Pancreas (tissue), 10 donors: ENCODE measurements at places on chromosomes 3 and 15. TPM values are rescaled to one million over a fixed set of nuclear protein-coding genes. Genes with fewer than 3 reads are reported as not detected.

The TYRO3 gene
- polyA plus RNA-seq, result 8.1 TPM

The PTX3 gene
- 2.1 TPM for polyA plus RNA-seq

The ETV5 gene
- 12.2 TPM for polyA plus RNA-seq

The PRRT3 gene
- polyA plus RNA-seq, result 5.1 TPM

The FBXO40 gene
- not detected for polyA plus RNA-seq

The MCCC1 gene
- polyA plus RNA-seq, result 81.9 TPM

The MORC1 gene
- polyA plus RNA-seq, result not detected

The CCDC13 gene
- 1.3 TPM for polyA plus RNA-seq

The LCTL gene
- not detected for polyA plus RNA-seq

The LXN gene
- 6.9 TPM for polyA plus RNA-seq

The GABRR3 gene
- polyA plus RNA-seq, result not detected

The NANOGP8 gene
- polyA plus RNA-seq, result not detected

DNA sequence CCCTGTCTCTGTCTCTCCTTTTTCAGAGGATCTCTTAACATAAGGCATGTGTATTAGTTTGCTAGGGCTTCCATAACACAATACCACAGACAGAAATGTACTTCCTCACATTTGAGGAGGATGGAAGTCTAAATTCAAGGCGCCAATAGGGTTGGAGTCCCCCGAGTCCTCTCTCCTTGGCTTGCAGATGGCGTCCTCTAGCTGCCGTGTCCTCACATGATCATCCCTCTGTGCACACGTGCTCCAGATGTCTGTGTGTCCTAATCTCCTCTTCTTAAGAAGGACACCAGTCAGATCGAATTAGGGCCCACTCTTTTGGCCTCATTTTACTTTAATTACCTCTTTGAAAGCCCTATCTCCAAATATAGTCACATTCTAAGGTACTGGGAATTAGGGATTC, 23.0 kb upstream of the BFSP2 start:
- DNase-seq, result no peak

GRCh38 chr3:59978979-59979378, 929.2 kb upstream of the CFAP20DC start:
- DNase-seq, result no peak

DNA sequence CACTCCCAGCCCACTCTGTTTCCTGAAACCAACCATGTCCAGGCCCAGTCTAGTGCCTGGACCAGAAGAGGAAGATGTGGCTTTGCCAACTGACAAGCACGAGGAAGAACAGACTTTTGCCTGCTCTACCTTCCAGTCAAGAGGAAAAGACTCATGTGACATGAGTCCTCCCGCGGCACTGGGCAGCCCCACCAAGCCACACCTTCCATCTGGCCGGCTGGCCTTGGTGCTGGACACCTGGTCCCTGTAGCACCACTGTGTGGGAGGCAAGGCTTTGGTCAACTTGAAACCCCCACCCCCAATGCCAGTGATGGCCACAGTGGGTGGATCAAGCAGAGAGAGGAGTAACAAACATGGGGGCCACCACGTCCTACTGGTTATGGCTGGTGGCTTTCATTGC, 12.5 kb downstream of the CHDH start:
- no peak for DNase-seq

DNA sequence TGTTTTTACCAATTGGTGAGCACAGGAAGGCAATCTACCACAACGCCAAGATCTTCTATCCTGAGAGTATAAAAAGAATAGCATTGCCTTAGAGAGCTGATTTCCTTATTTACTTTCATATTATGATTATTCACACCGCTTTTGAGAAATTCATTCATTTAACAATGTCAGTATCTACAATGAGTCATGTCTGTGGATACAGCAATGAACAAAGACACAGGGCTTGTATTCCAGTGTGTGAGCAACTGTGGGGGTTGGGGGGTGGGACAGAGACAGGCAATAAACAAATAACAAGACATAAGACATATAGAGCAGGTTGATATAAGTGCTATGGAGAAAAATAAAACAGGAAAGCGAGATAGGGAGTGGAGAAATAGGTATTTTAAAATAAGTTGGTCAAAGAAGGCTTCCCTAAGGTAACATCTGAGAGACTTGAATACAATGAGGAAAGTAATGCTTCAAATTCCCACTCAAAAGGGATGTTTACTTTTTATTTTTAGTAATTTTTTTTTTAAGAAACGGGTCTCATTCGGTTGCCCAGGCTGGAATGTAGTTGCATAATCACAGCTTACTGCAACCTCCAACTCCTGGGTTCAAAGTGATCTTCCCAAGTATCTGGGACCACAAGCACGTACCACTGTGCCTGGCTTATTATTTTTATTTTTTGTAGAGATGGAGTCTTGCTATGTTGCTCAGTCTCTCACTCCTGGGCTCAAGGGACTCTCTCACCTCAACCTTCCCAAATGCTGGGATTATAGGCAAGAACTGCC, 45.7 kb downstream of the PGBD4 start:
- DNase-seq, result no peak

DNA sequence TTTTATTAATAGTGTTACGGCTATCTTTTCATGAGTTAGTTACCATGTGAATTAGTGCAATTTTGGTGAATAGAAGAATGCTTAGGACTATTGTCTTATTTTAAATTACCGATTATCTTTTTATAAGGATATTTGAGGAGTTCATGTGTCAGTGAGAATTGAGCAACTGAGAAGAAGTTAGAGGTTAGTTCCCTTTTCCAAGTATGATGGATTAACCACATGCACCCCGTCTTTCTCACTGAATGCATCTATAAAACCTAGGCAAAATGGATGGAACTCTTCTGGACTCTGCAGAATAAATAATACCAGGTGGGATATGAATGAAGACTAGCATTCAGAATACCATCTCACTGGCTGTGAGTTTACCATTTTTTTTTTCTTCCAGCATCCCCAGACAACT, 74.3 kb downstream of the TCF12 start:
- DNase-seq, result no peak

DNA sequence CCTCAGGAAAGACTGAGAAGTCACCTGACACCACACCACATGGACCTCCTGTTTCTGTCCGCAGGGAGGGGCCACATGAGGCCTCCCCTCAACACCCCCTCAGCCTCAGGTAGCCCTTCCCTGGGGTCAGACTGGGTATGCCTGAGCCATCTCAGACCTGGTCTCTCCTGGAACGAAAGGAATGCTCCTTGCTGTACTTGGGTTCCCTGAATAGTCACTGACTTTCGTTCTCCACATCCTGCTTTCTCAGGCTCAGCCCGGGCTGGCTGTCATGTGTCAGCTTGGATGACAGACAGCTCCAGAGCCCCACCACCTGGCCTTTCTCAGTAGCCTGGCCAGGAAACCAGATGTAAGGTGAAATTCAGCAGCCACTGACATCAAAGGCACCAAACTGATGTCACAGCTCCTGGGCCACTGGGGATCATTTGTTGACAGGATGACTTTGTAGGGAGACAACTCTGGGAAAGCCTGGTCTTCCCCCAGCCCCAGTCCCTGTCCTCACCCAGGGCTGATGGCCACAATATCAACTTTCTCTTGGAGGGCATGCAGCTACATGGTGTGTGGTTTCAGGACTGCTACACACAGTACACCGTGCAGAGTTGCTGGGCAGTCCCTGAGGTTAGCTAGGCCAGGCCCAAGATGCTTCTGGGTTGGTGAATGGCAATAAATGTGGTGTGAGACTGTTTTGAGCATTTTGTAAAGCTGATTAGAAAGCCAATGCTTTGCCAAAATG, 141.4 kb upstream of the MRPS22 start:
- peak; percentile 74 for DNase-seq

DNA sequence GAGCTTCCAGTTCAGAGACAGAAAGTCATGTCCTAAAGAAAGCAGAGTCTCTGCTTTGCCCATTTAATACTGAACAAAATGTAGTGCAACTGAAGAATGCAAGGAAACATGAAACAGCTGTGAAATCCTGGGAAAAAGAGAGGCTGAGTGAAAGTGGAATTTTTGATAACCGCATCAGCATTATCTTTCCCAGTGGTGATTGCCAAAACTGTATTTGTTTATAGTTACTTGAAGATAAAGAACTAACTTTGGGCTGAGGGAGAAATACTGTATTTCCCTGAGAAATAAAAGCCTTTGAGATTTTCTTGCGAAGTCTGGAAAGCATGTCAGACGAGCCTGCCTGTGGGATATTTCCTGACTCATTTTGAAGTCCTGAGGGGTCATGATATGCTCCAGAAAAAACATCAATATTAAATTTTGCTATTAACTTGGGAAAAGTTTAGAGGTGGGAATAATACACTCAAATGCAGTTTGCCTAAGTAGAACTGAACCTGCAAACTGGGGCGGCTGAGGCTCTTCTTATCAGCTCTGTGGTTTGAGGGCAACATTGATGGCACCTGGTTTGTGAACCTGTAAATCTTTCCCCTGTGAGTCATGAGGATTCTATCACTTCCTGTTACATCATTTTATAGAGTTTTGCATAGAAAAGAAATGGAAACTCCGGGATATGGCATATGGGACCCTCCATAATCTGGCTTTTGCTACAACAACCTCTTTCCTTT, 855.3 kb downstream of the MCTP2 start:
- DNase-seq, result no peak

- no peak for DNase-seq
Observed at GRCh38 chr3:145383416-145383815, 777.6 kb downstream of the PLOD2 start.

GRCh38 chr15:90539789-90540188, 10.1 kb downstream of the CRTC3 start:
- DNase-seq, result no peak

DNA sequence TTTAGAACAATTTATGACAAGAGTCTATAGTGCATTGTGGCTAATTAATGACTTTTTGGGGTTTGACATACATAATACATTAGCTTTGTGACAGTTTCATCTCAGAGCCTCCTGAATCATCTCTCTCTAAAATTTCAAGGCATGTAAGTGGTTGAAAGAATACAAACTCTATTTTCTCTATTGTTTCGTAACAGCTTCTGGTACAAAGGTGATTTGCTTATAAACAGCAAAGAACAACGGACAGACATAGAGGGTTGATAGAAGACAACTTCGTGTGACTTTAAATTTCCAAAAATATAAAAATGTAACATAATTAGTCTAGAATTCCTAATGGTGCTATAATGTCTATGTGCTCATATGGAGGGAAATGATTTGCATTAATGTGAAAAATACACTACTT, 21.3 kb downstream of the CNTN3 start:
- DNase-seq, result no peak

DNA sequence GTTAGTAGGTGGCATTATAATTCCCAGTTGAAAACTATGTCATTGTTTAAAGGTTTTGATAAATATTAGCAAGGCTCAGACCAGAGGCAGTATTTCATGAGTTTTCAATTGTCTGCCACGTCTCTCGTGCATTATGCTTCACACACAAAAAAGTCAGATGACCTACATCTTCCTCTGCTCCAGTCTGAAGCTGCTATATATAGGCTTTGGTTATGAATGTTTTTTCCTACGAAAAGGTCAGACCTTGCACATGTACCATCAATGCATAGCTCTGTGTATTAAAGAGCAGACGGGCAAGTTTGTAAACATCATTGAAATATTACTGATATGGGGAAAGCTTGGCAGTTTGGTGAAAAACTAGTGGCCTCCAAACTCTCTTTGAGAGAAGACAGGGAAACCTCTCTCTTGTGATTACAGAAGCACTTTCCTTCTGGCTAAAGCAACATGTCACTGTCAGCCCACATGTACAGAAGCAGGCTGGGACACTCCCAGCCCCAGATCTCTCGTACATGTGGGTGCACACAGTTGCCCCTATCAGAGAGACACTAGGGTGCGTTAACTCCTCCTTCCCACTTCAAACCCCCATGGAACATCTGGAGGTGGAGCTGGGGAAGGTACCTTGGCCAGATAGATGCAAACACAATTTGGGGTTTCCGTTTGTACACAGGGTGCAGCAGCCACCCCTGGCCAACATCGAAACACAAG, 184.0 kb upstream of the BCL6 start:
- DNase-seq, result no peak

DNA sequence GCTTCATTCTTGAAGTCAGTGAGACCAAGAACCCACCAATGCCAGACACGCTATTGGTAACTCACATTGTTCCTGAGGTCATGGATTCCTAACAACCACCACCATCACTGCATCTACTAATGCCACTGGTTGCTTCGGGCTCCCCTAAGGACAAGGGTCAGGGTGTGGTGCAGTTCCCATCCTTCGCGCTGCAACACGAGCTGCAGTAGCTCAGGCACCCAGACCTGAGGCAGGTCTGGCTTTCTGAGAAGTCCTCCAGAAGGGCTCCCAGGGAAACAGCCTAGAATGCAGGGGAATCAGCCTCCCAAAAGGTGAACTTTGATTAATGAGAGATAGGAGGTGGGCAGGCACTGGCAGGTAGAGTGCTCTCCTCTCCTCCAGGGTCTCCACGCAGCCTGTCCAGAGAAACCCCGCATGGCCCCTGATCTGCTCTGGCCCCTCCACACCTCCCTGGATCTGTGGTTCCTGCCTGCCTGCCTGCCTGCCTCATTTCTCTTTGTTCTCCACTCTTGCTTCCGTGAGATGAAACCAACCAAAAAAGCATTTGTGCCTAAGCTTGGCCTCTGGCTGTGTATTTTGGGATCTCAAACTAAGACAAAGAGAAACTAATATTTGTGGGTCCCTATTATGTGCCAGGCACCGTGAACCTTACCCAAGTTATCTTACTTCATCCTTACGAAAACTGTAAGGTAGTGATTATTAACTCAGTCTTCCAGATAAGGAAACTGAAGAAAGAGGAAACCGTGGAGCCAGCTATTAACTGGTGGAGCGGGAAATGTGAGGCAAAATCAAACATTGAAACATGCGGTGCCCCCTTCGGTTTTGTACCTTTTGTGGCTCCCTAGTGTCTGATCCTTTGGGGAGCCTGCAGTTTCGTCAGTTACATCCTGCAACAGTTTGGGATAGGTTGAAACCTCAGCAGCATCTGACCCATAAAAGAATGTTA, 43.9 kb upstream of the USP3 start:
- DNase-seq, result no peak

GRCh38 chr15:69413822-69414700, at the start of gene KIF23:
TSS of gene KIF23 (plus strand) at chr15:69414349. CDS start at chr15:69414466, 117 bp downstream.
- DNase-seq, result peak; percentile 89

DNA sequence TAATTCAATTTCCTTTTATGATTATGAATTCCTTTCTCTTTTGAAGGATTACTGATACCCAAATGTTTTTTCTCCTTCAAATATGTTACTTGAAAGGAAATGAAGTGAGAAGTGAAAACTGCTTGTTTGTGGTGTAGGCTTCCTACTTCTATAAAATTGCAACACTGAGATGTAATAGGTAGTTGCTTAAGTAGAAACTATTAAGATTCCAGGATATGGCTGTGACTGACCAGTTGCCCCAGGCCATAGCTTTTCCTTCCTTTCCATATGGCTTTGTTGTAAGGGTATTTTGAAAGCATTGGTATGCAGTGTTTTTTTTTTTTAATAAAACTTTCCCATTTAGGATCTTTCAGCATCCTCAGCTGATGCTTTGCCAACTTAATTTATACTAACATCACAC, 28.5 kb downstream of the DNAJC13 start:
- no peak for DNase-seq

DNA sequence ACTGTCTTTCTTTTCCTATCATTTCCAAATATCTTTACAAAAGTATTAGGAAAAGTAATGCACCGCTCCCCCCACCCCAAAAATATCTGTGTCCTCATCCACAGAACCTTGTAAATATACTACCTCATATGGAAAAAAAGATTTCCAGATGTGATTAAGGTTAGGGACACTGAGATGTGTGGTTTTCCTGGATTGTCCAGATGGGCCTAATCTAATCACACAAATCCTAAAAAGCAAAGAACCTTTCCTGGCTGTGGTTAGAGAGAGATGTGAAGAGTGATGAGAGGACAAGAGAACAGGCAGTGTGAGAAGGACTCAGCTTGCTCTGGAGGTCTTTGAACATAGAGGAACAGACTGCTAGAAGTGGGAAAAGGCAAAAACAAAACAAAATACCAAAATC, 77.7 kb downstream of the ROBO1 start:
- no peak for DNase-seq
